Stimulated activated naive CD4-positive, alpha-beta T cell treated with Interleukin-2 at 50 U/mL for 16 hours (primary cell): ENCODE measurements at places on chromosomes 4 and X.

DNA sequence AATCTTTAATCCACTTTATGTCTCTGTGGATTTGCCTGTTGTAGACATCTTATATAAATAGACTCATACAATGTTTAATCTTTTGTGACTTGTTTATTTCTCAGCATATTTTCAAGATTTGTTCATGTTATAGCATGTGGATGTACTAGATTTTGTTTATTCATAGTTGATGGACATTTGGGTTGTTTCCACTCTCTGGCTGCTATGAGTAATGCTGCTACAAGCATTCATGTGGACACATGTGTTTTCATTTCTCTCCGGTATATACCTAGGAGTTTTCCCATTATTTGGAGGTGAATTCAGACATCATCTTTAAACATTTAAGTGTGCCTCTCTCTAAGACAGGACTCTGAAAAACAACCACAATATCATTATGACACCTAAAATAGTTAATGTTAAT is 2.3 kb downstream of the IKBKG start:
- DNase-seq = no peak

DNA sequence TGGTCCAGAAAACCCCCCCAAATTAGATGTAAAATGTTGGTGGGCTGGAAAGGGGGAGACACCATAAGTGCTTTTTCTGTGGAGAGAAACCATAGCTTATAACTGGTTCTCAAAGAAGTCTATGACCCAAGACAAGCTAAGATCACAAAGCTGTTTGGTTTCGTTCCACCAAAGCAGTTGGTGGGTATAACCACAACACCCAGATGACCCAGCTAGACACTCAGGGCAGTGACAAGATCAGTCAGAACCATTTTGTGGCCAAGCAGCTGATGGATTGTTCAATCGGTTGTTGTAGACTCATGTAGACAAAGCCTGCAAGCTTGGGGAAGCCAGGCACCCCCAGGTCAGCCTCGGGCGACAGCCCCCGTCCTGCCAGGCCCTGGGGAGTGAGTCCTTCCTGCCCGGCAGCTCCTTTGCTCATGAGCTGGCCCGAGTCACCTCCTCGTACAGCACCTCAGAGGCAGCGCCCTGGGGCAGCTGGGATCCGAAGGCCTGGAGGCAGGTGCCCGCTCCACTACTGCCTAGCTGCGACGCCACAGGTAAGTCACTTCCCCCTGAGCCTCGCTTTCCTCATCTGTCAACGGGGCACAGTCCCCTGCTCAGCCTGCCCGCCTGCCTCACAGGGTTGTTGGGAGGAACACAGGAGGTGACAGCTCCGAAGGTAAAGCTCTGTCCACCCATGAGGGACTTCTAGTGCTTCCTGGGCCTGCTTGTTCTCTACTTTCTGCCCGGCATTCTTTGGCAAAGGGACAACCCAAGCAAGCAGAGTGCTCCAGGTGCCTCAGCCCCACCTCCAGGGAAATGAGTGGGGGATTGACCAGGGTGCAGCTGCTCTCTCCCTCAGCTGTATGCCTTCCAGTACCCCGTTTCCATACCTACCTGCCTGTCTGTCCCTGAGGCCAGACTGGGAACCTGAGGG is 65.2 kb upstream of the MTM1 start:
- DNase-seq = no peak

DNA sequence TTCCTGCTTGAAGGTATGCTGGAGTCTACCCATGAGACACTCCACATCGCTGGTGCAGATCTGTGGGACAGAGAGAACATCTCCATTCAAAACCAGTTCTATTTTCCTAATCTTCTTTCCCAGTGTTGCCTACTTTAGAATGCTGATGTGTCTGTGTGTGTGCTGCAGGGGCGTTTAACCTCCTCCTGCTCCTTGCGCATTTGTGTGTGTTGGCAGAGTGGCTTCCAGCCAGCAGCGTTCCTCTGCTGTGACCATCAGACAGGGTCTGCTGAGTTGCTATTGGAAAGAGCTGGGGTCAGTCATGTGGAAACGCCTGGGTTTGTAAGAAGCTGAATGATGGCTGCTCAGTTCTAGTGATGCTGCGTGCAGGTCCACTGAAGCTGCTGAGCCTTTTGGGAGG is 223.6 kb downstream of the RBMX2 start:
- no peak for DNase-seq

GRCh38 chr4:112453321-112453720 is 62.7 kb downstream of the NEUROG2 start:
- DNase-seq = no peak

GRCh38 chr4:143668930-143669552 is 31.4 kb downstream of the FREM3 start:
- no peak for DNase-seq

DNA sequence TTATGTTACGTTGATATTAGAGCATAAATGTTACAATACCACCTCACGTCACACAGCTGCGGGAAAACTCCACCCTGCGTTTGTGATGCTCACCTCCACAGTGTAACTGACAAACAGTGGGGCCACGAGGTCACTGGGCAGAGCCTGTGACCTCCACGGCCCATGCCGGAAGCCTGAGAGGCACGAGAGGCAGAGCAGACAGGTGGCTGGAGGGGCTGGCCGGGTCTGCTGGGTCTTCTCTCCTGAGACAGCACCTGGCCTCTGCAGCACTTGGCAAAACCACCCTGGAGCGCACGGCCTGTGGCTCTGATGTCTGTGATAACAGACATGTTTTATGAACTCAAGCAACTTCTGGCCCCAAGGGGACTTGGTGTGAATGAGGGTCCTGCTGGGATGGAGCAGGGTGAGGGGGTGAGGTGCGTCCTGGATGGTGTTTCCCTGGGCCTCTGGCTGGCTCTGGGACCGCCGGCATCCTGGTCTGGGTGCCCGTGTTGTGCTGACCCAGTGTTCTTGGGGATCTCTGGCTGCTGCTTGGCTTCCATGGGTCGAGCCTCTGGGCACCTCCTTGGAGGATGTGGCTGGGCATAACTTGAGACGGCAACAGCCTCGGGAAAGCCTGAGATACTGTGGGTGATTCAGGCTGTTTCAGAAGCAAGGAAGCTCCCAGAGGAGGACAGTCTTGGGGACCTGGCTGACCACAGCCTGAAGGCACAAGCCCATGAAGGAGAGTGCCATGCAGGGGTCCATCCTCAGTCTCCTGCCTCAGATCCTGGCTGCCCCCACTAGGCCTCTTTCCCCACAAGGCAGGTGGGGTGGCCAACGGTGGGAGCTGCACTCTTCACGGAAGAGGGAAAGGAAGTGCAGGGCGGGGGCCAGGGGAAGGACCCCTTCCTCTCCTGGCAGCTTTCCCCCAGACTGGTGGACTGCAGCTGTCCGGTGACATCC is 19.7 kb downstream of the RNF212 start:
- no peak for DNase-seq

DNA sequence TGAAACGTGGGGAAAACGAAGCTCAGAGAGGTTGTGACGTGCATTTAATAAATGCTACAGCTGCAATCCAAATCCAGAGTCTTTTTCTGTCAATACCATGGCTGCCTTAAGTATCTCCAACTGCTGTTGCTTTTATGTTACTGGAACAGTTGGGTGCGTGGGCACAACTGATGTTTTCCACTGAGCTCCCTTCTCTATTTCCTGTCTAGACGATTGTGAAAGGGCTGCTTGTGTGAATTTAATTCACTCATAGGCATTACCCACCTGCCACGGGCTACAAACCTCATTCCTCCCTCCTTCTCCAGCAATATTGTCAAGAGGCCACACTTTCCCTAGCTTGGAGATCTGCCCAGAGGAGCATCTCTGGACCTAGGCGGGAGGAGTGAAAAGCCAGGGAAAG is 526.0 kb downstream of the MID1IP1 start:
- DNase-seq = peak; percentile 25

DNA sequence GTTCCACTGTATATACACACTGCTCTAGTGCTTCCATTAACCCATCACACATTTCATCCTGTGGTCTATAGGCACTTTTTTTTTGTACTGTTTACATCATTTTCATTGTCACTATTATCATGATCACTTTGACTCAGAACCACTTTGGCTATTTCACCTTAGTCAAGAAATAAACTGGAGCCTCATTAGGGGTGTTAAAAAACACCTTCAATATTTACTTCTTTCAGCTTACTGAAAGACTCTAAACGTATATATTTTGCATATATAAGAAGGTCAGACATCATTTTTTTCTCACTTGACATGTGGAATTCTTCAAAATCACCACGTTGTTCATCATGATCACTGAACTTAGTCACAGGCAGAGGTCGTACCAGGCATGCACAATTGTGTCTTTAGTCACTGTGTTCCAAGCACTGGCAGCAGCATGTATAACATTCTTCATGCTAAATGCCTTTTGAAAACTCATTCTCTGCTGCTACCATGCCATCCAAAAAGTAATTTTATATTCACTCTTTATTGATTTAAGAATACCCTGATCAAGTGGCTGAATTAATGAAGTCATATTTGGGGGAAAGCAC is 229.2 kb upstream of the ARSJ start:
- DNase-seq = no peak

- DNase-seq = no peak
These were observed 53.6 kb upstream of the HPSE start for GRCh38 chr4:83388313-83388676.

- DNase-seq = no peak
These were observed 2.3 kb downstream of the TXK start for GRCh38 chr4:48131736-48132135.

GRCh38 chr4:169115897-169116254 is 105.8 kb upstream of the CBR4 start:
- DNase-seq = no peak

GRCh38 chr4:128538111-128538882 is 250.7 kb upstream of the PGRMC2 start:
- no peak for DNase-seq

DNA sequence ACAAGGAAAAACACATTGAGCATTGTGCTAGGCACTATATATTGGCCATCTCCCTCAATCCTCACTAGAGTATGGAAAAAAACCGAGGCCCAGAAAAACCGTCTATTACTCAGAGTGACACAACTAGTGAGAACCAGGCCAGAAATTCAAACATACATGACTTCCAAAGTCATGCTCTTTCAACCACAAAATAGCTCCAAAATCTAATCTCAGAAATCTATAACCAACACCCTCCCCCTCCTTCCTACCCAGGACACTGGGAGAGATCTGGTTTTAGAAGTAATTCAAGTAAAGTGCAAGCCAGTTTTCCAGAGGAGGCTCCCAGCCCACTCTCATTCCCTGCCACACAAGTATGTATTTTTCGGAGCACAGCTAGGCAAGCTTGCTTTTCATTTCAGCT is 7.6 kb downstream of the HS3ST1 start:
- DNase-seq = no peak

GRCh38 chr4:168449719-168450452 is 30.4 kb downstream of the DDX60L start:
- no peak for DNase-seq

- no peak for DNase-seq
These were observed 22.3 kb upstream of the HTRA3 start for GRCh38 chr4:8247047-8247930.

DNA sequence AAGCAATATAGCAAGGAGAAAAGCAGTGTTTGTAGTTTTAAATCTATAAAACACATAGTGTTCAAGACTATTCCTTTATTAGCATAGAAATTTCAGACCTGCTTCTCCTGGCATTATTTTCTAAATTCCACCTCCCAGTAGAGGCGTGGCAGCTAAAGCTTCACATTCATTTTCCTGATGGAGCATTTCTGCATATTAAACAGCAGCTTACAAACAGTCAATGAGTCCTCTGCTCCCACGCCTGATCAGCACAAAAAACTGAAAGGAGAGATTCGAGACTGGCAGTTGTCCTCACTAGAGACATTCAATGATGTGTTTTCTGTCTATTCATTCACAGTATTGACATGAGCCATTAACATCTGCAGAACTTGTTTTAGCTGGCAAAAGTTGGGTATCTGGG is 61.4 kb downstream of the SHISA3 start:
- no peak for DNase-seq

DNA sequence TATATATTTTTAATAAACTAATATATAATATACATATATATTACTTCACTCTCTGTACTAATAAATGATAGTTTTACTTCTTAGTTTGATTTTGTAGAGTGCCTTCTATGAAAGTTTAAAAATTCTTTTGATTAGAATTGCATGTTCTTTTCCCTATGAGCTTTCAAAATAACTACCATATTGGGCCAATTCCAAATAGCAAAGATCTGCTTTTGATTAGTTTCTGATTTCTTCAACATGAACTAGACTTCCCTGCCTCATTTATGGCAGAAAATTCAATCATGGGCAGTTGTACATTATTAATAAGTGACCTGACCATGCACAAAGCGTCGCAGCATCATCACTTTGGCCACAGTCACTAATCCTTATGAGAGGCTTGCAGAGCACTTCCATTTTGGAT is 48.9 kb upstream of the TEX13A start:
- no peak for DNase-seq

DNA sequence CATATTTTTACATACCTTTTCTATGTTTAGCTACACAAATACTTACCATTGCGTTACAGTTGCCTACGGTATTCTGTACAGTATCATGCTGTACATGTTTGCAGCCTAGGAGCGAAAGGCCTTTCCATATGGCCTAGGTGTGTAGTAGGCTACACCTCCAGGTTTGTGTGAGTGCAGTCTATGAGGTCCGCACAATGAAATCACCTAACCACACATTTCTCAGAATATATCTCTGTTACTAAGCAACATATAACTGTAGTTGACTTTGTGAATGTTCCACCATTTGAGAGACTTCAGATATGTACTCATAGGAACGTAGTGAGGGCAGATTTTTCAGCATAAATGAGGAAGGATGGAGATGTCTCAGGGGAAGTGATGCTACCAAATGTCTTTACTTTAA is 62.6 kb downstream of the WWC2 start:
- no peak for DNase-seq

- no peak for DNase-seq
These were observed 36.1 kb upstream of the CORIN start for GRCh38 chr4:47873877-47874541.

GRCh38 chr4:113978561-113979147 is 793 bp downstream of the ARSJ start:
- no peak for DNase-seq

GRCh38 chr4:112940336-112940735 is 109.1 kb upstream of the ANK2 start:
- DNase-seq = no peak

- no peak for DNase-seq
These were observed 48.4 kb upstream of the USP9X start for GRCh38 chrX:41036668-41037326.

- DNase-seq = no peak
These were observed 251.0 kb downstream of the ZNF674 start for GRCh38 chrX:46294234-46294633.

- DNase-seq = no peak
These were observed 28.2 kb upstream of the MID1 start for GRCh38 chrX:10648614-10649013.

- no peak for DNase-seq
These were observed 21.1 kb upstream of the PIGA start for GRCh38 chrX:15356444-15356843.
